Activated T-cell treated with anti-CD3 and anti-CD28 coated beads for 1 hour (primary cell): ENCODE measurements at places on chromosomes 16 and 17.

DNA sequence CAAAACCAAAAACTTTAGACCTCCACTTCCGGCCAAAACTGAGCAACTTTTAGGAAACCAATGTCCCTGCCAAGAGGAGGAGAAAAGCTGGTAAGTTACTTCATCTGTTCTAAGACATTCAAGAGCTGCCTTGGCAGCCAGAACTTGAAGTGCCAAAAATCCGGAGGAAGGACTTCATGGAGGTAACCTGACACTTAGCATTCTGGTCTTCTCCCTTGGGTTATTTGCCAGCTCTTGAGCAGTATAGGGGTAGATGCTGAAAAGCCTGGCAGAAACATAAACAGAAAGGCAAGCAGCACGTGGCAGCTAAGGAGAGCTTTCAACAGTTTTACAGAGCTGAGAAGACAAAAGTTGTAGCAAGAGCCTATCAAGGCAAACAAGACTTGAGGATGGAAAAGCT, 53.2 kb downstream of the CDYL2 start:
- no peak for DNase-seq

- no peak for DNase-seq
These were observed 16.0 kb upstream of the SPPL2C start for GRCh38 chr17:45828582-45829133.

GRCh38 chr16:25026621-25027020, 11.5 kb upstream of the ARHGAP17 start:
- no peak for DNase-seq

DNA sequence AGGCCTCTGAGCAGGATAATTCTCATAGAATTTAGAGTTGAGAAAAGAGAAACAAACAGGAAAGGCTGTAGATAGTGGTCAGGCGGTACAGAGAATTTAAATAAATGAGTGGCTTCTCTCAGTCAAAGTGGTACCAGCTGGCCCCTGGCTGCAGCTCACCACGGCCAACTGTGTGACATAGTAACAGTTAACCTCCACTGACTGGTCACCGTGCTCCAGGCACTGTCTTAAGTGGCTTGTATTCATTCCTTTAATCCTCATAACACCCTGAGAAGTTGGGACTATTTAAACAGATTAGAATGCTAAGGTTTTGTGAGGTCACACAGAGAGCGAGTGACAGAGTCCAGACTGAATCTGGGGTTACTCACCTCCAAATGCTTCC, 108.9 kb downstream of the GNAO1 start:
- DNase-seq: no peak

- no peak for DNase-seq
These were observed 101.2 kb downstream of the TTC19 start for GRCh38 chr17:16100737-16101400.

GRCh38 chr16:59260892-59261291, 526.8 kb upstream of the GOT2 start:
- no peak for DNase-seq

DNA sequence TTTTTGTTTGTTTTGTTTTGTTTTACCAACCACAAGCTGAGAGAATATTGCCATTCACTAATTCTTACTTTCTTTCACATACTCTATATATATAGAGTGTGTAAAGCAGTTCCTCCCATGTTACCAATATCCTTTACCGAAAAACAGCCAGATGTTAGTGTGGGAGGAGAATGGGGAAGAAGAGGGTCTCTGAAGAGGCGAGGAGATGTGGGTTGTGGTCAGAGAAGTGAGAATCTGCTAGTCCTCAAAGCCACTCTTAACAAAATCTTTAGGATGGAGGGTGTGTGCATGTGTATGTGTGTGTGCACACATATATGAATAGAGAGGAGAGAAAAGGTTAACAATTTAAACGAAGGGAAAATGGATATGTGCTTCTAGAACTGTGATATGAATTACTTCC, 80.6 kb downstream of the TUBD1 start:
- DNase-seq: no peak

DNA sequence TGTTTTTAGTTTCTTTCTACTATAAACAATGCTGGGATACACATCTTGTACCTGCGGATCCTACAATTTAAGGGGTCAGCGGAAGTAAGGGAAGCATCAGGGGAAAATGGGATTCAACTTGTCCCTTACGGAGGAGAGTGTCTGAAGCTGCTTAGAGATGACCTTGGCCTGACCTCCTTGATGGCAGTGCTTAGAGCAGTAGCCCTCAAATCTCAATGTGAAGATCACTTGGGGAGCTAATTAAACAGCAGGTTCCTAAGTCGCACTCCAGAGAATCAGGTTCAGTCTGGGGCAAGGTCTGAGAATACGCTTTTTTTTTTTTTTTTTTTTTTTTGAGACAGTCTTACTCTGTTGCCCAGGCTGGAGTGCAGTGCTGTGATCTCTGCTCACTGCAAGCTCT, 9.6 kb upstream of the METTL16 start:
- no peak for DNase-seq

GRCh38 chr16:84788920-84789391, 30.8 kb upstream of the CRISPLD2 start:
- no peak for DNase-seq

- no peak for DNase-seq
These were observed 44.7 kb downstream of the NEUROD2 start for GRCh38 chr17:39562976-39563375.

- peak; percentile 94 for DNase-seq
These were observed 47.2 kb downstream of the ARHGAP27 start for GRCh38 chr17:45385331-45385997.

DNA sequence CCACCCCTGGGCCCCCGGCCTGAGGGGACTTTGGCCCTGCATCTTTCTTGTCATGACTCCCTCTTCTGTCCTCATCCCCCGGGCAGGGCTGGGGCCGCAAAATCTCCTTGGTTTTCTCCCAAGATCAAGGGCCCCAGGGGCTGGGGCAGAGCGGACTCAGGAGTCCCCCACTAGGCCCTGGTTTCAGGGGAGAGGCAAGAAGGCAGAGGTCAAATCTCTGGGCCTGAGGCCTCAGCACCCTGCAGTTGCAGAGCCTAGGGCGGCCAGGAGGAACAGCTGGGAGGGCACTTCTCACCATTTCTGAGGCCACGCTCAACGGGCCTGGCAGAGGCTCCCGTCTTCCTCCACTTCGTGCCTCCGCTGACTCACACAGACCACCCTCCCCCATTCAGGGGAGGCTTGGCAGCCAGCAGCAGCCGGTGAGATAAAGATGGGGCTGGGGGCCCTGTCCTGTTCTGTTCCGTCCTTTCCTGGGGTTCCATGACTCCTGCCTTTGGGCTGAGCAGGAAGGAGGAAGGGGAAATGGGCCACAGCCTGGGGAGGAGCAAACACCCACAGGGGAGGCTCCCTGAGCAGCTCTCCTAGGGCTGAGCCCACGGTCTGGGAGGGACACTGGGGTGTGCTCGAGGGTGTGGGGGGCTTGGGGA, 12.4 kb downstream of the ZSCAN10 start:
- no peak for DNase-seq

DNA sequence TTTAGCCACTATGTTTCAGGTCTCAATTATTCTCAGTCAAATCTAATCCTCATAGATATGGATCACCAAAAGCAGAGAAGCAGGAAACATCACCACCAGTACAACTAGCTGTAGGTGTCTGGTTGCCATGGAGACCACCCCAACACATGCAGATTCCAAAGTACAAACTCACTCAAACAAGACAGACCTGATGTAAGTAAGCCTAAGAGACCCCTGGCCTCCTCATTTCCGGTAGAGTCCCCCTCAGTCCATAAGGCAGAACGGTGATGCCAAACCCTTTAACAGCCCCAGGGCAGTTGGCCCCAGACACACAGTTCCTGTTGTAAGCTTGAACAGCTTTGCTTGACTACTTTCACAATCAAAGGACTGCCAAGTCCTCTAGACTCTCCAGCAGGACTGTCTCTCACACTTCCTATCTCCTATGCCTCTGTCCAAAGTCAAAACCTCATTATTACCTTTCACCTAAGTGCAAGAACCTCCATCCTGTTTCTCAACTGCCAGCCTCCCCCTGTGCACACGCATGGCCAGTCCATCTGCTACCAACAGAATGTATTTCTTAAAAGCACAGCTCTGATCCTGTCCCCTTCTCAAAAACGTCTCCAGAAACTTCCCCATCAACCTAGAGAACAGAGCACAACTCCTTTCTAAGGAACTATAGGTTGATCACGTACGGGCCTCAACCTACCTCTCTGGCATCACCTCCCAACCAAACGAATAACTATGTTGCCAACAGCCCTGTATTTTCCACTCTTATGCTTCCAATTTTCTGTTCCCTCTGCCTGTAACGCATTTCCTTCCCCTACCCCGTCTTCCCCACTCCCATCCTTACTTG, 23.9 kb downstream of the SLC39A11 start:
- DNase-seq: no peak

DNA sequence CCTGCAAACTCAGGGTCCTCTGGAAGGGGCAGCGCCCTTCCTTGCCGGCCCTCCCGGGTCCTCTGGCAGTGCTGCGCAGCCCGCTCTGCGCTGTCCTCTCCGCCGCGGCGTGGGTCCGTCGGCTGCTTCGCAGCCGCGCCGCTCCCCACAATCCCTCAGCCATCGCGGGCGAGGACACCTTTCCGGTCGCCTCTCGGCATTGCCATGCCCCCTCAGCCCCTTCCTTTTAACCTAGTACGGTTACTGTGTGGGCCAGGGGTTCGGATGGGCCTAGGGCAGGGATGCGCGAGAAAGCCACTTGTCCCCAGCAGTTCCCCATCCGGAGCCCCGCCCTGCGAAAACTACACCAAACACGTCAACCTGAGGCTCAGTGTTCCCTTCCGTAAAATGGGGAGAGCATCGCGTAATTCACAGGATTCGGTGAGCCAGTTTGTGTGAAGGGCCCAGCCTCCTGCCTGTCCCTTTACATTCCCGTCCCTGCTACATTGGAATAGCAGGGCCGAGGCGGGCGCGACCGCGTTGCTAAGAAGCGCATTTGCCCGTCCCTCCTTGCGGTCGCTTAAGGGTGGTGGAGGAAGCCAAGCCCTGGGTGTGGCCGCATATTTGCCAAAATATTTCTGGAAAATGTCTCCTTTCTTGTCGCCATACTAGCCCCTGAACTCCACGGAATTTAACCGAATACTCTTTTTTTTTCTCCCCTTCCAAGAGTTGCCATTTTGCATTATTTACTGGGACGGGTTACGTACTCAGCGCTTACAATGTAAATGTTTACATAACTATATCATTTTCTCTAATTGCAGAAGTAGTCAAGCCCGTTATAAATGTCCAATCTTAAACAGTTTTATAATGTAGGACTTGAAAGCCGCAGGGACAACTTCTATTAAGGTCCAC, 13.2 kb downstream of the COPZ2 start:
- no peak for DNase-seq

GRCh38 chr17:16583781-16584180, 14.8 kb upstream of the ZNF287 start:
- DNase-seq: no peak

DNA sequence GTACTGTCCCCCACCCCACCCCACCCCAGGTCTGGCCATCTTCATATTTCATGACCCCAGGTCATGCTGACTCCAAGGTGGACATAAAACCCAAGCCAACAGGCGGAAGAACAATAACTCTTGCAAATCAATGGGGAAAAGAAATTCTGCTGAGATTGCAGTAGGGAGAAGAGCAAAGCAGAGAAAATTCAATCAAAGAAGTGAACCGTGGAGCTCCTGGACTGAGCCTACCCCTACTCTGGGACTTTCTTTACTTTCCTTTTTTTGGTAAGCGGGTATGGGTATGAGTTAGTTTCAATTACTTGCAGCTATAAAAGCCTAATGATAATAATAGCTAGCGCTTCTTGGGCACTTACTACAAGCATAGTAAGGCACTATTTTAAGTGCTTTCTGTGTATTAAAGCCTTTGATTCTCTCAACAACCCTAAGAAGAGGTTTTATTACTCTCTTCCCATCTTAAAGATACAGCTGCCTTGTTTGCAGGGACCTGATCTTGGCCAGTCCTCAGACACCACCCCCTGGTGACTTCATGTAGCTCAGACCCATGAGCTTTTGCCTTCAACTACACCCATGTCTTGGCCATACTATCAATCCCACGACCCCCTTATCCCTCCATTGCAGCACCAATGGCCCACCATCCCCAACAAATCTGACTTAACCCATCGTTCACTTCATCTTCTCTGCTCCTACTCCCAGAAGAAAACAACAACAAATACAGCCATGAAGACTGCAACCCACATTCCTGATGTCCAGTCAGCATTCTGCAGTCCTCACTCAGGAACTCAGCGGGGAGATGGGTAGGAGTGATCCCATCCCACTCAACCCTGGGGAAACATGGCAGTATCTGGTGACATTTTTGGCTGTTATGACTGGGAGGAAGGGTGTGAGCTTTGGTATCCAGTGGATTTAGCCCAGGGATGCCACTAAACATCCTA, 4.4 kb downstream of the GGA2 start:
- DNase-seq: no peak

GRCh38 chr17:65900216-65900615, 291.7 kb downstream of the CEP112 start:
- no peak for DNase-seq

- no peak for DNase-seq
These were observed 1.8 kb downstream of the GHDC start for GRCh38 chr17:42192189-42193126.

- DNase-seq: no peak
These were observed 7.3 kb upstream of the PRDM7 start for GRCh38 chr16:90084215-90084950.

DNA sequence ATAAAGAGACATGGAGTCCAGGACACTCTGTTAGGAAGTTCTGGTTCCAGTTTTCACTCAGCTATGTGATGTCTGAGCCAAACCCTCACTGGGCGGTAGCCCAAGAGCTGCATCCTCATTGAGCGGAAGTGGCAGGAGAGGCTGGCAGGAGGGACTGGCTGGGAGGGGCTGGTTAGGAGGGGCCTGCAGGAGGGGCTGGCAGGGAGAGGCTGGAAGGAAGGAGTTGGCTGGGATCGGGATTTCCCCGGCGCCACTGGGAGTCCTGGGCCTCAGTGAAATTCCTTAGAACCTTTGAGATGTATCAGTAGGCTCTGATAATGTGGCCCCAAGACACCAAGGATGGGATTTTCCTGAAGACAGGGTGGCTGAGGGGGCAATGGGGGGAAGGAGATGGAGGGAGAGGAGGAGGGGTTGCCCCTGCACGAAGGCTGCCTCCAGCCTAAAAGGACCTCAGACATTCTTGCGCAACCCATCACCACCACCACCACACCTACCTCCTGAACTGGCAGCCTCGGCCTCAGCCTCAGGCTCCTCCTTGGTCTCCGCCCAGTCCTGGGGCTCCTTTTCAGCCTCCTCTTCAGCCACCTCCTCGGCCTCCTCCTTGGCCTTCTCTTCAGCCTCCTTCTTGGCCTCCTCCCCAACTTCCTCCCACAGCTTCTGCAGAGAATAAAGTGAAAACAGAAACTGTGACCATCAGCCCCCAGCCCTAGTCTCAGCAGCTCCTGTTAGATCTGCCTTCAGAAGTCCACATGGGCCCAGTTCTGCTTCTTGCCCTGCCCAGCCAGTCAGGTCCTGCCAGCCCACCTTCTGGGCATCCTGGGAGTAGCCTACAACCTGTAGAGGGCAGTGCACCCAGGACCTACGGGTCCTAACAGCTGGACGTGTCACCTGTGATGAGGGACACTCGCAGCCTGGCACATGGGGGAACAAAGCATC, 31.7 kb downstream of the CNGB1 start:
- no peak for DNase-seq

- DNase-seq: no peak
These were observed 5.4 kb upstream of the TNS4 start for GRCh38 chr17:40506786-40507185.

- no peak for DNase-seq
These were observed 782.7 kb downstream of the CDH11 start for GRCh38 chr16:64339052-64339770.

- no peak for DNase-seq
These were observed 42.9 kb downstream of the PIGL start for GRCh38 chr17:16259926-16260325.

GRCh38 chr17:79842136-79842655, 3.0 kb upstream of the CBX4 start:
- DNase-seq: no peak
